ENCODE measurements at places on chromosomes 2 and 18.

- no peak for DNase-seq
These were observed 21.1 kb downstream of the PROC start for GRCh38 chr2:127439343-127439742.

DNA sequence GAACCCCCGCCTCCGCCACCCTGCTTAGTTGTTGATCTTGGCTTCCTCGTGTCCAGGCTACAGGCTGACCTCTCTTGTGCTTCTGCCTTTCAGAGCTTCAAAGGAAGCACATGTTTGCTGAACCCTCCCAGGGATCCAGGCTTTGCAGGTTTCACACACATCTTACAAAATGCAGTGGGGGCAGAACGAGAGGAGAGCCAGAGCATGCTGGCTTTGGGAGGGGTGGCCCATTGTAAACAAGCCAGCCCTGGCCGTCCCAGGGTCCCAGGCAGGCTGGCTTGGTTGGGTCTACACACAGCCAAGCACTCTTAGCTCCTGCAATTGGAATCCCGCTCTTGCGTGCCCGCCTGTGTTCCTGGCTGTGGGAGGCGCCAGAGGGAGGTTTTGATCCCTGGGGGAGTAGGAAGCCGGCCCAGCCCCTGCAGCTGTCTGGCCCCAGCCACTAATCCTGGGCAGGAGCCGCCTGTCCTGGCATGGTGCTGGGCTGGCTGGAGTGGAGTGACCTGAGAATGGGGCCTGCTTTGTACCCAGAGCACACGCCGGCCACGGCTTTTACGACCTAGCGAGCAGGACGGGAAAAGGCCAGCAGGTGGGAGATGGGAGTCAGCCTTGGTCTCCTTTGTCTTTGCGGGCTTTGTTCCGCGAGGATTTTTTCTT is 53.9 kb downstream of the SH3BP4 start:
- DNase-seq: no peak

GRCh38 chr18:26925313-26925712 is 59.8 kb upstream of the AQP4 start:
- DNase-seq: no peak

DNA sequence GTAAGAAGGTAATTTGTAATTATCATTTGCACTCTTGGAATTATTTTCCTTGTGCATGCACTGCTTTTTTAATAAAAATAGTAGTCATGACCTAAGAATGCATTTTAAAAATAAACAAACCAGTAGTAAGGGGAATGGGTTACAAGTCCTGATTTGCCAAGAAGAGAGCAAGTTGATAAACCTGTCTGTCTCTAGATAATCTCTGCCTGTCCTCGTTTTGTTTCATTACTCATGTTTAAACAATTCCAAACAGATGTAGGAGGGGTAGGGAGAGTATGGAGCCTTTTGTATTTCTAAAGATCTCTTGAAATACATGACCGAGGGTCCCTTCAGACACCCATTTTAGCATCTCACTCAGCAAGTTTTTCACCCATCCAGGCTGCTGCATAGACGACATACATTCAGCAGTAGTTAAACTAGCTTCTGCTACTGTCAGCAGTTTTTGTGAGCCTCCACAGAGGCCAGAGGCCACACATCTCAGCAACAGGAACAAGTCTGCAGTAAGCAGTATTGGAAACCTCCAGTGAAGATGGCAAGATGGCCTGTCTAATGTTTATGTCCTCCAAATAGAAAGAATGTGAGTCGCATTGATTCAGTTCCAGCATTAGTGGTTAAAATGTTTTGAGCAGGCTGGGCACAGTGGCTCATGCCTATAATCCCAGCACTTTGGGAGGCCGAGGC is 2.3 kb upstream of the EXOC6B start:
- DNase-seq: no peak

DNA sequence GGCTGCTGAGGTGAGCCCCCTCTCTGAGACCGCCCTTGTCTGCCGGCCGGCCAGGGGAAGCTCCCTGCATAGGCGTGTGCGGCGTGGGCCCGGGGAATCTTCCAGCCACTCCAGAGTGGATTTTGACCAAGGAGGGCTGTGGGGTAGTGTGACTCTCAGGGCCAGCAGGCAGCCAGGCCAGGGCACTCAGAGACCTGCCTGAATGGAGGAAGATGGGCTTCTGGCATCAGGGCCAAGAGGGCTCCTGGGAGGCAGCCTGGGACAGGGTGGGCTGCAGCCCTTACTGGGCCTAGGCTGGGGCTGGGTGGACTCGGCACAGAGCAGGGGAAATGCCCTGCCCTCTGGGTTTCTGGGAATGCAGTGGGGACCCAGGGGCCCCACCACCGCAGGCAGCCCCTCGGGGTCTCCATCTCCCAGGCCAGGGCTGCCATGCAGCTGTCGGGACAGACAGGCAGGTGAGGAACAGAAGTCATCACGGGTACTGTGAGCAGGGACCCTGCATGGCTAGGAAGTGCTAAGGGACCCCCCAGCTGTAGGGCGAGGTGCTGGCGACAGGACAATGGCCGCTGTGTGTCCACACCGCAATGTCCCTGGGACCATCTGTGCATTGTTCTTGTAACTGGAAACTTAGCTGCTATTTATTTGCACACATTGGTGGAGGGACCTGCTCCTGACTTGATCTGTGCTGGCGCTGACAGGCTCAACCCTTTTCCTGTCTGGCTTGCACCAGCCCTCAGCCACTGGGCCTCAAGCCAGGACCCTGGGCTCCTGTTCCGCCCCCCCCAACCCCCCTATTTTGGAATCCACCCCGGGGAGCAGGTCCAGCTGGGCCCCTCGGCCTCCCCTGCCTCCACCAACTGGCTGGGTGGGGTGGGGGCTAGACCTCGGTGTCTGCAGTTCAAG is 4.1 kb downstream of the PDCD1 start:
- no peak for DNase-seq

Data from activated CD8-positive, alpha-beta memory T cell treated with anti-CD3 and anti-CD28 coated beads for 1 hour (primary cell).